ENCODE measurements at places on chromosomes 12 and 14.
A peak's percentile ranks its signal among the peaks of the same experiment; 100 is the strongest.

DNA sequence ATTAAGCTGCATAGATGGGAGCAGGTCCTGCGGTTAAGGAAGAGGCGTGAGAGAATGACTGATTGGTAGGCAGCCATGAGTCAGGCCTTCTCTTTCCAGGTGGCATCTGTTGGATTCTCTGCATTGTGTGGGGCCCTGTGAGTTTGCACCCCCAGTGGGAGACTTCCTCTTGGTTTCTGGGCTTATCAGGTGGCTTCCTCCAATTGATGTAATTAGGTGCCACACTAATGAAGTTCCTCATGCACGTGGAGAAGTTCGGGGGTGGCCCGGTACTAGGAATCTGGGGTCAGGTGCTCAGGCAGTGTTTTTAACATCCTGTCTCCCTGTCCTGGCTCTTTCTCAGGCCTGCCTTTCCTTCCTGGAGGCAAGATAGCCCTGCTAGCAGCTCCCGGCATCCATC, 765.1 kb upstream of the TMEM132C start:
- no peaks in the 10 kb centered on the region for H3K4me1 ChIP-seq
- no peak for ATAC-seq
- peaks cover 6% of the 10 kb centered on the region for H3K27me3 ChIP-seq
- H3K4me3 ChIP-seq = no peak overlapping the region

DNA sequence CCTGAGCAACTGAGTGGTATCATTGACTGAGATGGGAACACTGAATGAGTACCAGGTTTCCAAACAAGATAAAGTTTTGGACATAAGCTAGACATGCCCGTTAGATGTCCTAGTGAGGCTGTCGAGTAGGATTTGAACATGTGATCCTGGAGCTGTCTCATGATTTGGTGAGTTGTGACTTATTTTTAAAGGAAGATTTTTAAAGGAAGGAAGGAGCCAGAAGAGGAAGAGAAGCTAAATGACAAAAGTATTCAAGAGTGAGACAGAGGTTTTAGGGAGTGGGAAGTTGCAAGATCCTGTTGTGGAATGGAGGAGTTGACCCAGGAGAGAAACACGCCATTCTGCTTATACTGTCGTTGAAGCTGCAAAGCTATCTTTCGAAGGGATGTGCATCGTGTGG, 82.1 kb downstream of the SAMD4A start:
- H3K27ac ChIP-seq = peak overlapping the region; percentile 92
- H3K4me1 ChIP-seq = peaks cover 19% of the 10 kb centered on the region
- no peaks in the 10 kb centered on the region for H3K36me3 ChIP-seq
- ATAC-seq = no peak
- H3K27me3 ChIP-seq = no peaks in the 10 kb centered on the region

DNA sequence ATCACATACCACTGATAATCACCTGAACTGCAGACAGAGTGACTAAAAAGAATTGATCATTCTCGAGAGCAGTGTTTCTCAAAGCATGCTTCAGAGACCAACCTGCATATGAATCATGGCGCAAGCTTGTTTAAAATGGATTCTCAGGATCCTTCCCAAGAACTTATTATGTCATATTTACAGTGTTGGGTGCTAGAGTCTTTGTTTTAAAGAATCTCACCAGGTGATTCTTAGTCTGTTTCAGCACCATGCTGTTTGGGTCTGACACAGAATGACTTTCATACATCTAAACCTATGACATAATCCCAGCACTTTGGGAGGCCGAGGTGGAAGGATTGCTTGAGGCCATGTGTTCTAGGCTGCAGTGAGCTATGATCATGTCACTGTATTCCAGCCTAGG, 31.3 kb upstream of the SSPN start:
- no peaks in the 10 kb centered on the region for H3K4me1 ChIP-seq
- H3K36me3 ChIP-seq = no peaks in the 10 kb centered on the region
- no peak for ATAC-seq
- H3K27ac ChIP-seq = no peak overlapping the region

GRCh38 chr12:107169200-107169599, 75.9 kb upstream of the CRY1 start:
- H3K36me3 ChIP-seq = no peaks in the 10 kb centered on the region
- no peak for ATAC-seq
- H3K27ac ChIP-seq = no peak overlapping the region

DNA sequence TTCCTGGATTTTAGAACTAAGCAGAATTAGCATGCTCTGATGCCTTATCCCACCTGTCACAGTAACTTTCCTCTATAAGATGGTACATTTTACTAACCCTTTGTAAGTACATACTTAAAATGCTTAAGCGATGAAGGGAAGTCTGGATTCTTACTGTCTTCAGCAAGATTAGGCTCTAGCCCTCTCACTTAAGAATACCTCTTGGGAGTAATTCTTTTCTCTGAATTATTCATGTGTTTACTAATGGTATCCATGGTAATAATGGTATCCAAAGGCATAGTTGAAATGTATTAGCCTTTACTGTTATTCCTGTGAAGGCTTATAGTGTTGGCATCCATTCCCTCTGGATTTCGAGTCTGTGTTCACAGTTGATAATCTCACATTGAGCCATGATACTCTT, 176.9 kb downstream of the MON2 start:
- H3K27me3 ChIP-seq = no peaks in the 10 kb centered on the region
- H3K36me3 ChIP-seq = no peaks in the 10 kb centered on the region
- no peak for ATAC-seq
- H3K4me1 ChIP-seq = no peaks in the 10 kb centered on the region
- H3K27ac ChIP-seq = no peak overlapping the region
- no peak overlapping the region for H3K4me3 ChIP-seq

DNA sequence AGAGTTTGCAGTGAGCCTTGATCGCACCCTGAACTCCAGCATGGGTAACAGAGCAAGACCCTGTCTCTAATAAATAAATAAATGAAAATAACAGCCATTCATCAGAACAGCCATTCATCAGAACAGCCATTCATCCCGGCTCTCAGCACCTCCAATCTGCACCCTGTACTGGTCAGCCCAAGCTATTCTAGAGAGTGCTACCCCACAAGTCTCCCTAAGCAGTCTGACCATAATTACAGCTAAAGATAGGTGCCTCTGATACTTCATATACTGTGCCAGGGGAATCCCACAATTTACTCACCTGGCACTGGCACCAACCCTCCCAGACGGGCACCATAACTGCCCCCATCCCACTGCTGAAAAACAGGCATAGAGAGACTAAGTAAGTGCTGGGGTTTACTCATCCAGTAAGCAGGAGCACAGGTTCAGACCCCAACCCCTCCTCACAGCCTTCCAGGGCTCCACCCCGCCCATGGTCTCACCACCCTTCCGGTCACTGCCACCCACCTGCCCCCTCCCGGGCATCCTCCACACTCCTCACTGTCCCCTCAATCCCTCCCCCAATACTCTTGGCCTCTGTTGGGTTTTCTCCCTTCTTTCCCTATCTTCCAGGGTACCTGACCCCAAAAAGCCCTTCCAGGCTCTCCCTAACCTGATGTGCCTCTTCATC, 15.2 kb upstream of the EIF5 start:
- ATAC-seq = no peak
- H3K27ac ChIP-seq = no peak overlapping the region
- no peaks in the 10 kb centered on the region for H3K4me1 ChIP-seq
- H3K4me3 ChIP-seq = no peak overlapping the region

GRCh38 chr14:89469210-89470198, 52.5 kb upstream of the FOXN3 start:
- no peaks in the 10 kb centered on the region for H3K36me3 ChIP-seq
- no peak overlapping the region for H3K27ac ChIP-seq
- H3K4me1 ChIP-seq = no peaks in the 10 kb centered on the region
- no peak overlapping the region for H3K4me3 ChIP-seq
- peak; percentile 67 for ATAC-seq

DNA sequence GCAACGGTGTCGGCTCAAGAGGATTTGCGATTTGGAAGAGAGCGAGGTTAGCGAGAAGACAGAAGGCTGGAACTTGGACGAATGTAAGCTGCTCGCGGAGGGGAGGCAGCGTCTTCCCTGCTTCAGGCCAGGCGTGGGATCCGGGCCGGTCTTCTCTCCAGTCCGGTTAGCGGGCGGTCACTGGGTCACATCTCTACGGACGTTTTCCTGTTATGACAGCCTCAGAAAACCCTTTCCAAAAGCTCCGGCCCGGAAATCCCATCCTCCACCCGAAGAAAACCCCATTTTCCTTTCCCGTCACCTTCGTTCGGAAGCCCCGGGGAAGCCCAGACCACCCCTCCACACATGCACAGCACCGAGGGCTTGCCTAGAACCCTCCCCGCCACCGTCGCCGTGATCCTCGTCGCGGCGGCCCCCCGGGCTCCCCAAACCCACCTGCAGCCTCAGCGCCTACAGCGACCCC, 268 bp downstream of the NDUFB1 start:
- H3K4me3 ChIP-seq = peak overlapping the region; percentile 84
- H3K4me1 ChIP-seq = peaks cover 13% of the 10 kb centered on the region
- peaks cover 27% of the 10 kb centered on the region for H3K36me3 ChIP-seq
- ATAC-seq = peak; percentile 35
- H3K27ac ChIP-seq = peak overlapping the region; percentile 92

- no peak for ATAC-seq
- no peak overlapping the region for H3K27ac ChIP-seq
- H3K4me1 ChIP-seq = peaks cover 12% of the 10 kb centered on the region
- H3K4me3 ChIP-seq = no peak overlapping the region
- H3K36me3 ChIP-seq = no peaks in the 10 kb centered on the region
- H3K27me3 ChIP-seq = no peaks in the 10 kb centered on the region
Observed at GRCh38 chr12:88566430-88566829, 13.8 kb downstream of the KITLG start.

- peak overlapping the region; percentile 100 for H3K27ac ChIP-seq
- peaks cover 44% of the 10 kb centered on the region for H3K4me1 ChIP-seq
- H3K36me3 ChIP-seq = peaks cover 6% of the 10 kb centered on the region
- H3K4me3 ChIP-seq = no peak overlapping the region
- ATAC-seq = no peak
Observed at GRCh38 chr12:108666401-108666881, 32.7 kb upstream of the SELPLG start.

DNA sequence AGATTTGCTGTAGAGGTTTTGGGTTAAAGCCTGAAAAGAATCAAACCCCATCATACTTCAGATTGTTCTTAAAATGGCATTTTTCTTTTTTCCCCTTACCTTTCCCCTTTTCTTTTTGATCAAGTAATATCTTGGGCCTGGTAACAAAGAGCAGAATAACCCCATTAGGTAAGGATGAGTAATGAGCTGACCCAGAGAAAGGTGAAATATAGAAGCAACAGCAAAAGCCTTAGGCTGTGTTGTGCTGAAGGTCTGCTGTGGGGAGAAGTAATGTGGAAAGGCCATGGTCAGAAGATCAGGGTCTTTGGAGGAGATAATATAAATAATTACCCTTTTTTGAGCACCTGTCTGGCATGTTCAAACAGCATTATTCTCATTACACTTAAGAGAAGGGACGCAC, 42.3 kb downstream of the MIA2 start:
- H3K4me3 ChIP-seq = no peak overlapping the region
- H3K4me1 ChIP-seq = no peaks in the 10 kb centered on the region
- no peak overlapping the region for H3K27ac ChIP-seq
- no peaks in the 10 kb centered on the region for H3K27me3 ChIP-seq

- no peak for ATAC-seq
- no peaks in the 10 kb centered on the region for H3K27me3 ChIP-seq
- no peak overlapping the region for H3K4me3 ChIP-seq
- H3K4me1 ChIP-seq = peaks cover 4% of the 10 kb centered on the region
- H3K27ac ChIP-seq = no peak overlapping the region
Observed at GRCh38 chr12:50642761-50643160, 121.1 kb upstream of the ATF1 start.

- no peaks in the 10 kb centered on the region for H3K4me1 ChIP-seq
- ATAC-seq = no peak
- H3K27me3 ChIP-seq = no peaks in the 10 kb centered on the region
- no peaks in the 10 kb centered on the region for H3K36me3 ChIP-seq
- H3K4me3 ChIP-seq = no peak overlapping the region
- H3K27ac ChIP-seq = no peak overlapping the region
Observed at GRCh38 chr12:40727774-40728483, 35.7 kb downstream of the CNTN1 start.

GRCh38 chr12:115172521-115172920, 488.5 kb upstream of the TBX3 start:
- no peak for ATAC-seq
- no peaks in the 10 kb centered on the region for H3K36me3 ChIP-seq
- no peak overlapping the region for H3K27ac ChIP-seq
- no peaks in the 10 kb centered on the region for H3K27me3 ChIP-seq
- H3K4me3 ChIP-seq = no peak overlapping the region
- H3K4me1 ChIP-seq = no peaks in the 10 kb centered on the region

DNA sequence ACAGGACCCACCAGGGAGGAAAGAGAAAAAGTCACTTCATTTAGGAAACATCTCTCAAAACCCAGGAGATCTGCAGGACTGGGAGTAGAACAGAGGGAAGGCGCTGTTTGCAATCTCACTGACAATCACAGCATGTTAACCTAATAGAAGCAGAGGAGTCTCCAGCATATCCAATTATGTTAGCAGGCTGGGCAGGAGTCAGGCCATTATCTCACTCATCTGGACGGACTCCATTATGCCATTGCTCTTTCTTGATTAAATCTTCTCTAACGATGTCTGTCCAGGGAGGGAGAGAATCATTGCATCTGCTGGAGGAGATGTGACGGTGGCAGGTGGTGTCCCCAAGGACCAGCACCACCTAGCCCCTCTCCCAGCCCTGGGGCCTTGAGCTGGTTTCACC, 203.8 kb upstream of the SFSWAP start:
- H3K36me3 ChIP-seq = no peaks in the 10 kb centered on the region
- H3K27ac ChIP-seq = no peak overlapping the region
- peaks cover 15% of the 10 kb centered on the region for H3K27me3 ChIP-seq
- H3K4me1 ChIP-seq = no peaks in the 10 kb centered on the region
- no peak for ATAC-seq

DNA sequence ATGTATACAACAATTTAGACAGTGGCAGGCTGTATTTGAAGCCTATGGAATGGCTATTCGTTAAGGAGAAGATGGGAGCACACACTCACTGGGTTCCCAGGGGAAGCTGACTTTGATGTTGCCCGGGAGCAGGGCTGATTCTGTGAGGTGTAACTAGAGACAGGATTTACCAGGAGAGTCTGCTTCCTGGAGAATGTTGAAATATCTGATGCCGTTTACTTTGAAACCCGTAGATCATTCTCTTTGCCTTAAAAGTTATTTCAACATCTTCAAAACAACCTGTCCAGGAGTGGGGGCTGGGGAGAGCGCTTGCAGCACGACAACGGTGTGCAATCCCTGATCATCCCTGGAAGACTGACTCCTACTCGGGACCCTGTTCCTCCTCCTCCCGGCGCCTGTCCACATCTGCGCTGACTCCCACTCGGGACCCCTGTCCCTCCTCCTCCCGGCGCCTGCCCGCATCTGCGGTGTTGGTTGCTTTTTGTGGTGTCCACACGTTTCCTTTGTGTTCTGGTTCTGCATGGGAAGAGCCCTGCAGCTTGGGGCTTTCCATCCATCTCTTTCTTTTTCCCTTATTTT, 72.6 kb downstream of the AACS start:
- H3K4me3 ChIP-seq = no peak overlapping the region
- H3K27ac ChIP-seq = no peak overlapping the region
- peaks cover 80% of the 10 kb centered on the region for H3K36me3 ChIP-seq
- no peak for ATAC-seq

GRCh38 chr12:33514893-33515292, 75.3 kb upstream of the SYT10 start:
- no peaks in the 10 kb centered on the region for H3K36me3 ChIP-seq
- no peak overlapping the region for H3K27ac ChIP-seq
- H3K4me1 ChIP-seq = no peaks in the 10 kb centered on the region
- no peaks in the 10 kb centered on the region for H3K27me3 ChIP-seq
- ATAC-seq = no peak

All from gastroesophageal sphincter (tissue), 4 donors.